ENCODE measurements at places on chromosomes 4 and X.

GRCh38 chr4:123505095-123506010 is 108.8 kb downstream of the SPRY1 start:
- DNase-seq = peak; percentile 21

GRCh38 chr4:104989371-104989770 is 157.3 kb upstream of the TET2 start:
- DNase-seq = no peak

GRCh38 chr4:187961171-187961570 is 34.4 kb upstream of the ZFP42 start:
- no peak for DNase-seq

DNA sequence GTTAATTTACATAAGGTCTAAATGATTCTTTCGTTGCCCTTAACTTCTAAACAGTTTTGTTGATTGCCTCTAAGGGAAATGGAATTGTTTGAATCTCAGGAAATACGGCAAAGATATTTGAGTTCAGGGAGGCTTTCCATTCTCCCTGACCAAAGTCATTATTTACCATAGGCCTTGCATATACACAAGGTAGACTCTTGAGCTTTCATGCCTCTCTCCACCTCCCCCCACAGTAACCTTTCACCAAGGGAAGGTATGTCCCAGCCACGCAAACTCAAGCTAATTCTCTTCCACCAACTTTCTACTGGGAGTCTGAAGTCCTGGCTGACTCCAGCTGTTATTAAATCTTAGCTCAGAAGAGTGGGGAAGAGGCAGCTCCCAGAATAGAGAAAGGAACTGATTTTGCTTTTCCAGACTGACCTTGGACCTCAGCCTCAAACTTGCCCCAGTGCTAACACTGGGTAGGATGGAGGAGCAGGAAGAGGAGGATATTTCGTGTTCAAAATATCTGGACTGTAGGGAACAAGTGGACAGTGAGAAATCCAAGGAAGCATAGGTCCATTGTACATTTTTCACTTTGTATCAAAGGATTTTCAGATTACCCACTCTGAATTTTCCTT is 1.4 kb downstream of the IGSF1 start:
- DNase-seq = no peak

DNA sequence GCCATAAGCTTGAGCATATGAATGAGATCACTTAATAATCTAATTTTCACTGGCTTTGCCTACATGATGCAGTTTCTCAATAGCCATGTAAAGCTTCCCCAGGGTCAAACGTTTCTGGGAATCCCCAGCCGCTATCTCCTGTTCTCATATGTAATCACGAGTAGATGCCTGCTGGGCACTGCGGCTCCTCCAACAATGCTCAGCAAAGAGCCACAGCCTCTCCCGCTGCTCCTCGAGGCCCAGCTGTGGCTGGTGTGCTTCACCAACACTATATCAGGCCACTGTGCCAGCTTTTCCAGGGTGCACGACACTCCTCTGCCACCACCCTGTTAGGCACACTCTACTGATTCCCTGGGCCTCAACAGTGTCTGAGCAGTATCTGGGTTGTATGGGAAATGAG is 78.3 kb upstream of the RASGEF1B start:
- no peak for DNase-seq

Data from activated naive CD4-positive, alpha-beta T cell treated with anti-CD3 and anti-CD28 coated beads for 36 hours (primary cell).